ENCODE measurements at places on chromosomes 1 and 21. TPM values are rescaled to one million over a fixed set of nuclear protein-coding genes. Genes with fewer than 3 reads are reported as not detected.

- no peaks in the 10 kb centered on the region for H3K27me3 ChIP-seq
- DNase-seq = peak; percentile 75
- peak overlapping the region; percentile 7 for H3K4me3 ChIP-seq
- H3K4me1 ChIP-seq = peaks cover 98% of the 10 kb centered on the region
Observed at GRCh38 chr21:41367301-41367944, 5.6 kb downstream of the MX2 start.

- DNase-seq = no peak
- H3K27ac ChIP-seq = no peak overlapping the region
- H3K4me1 ChIP-seq = no peaks in the 10 kb centered on the region
Observed at GRCh38 chr1:96588416-96588995, 133.1 kb upstream of the PTBP2 start.

DNA sequence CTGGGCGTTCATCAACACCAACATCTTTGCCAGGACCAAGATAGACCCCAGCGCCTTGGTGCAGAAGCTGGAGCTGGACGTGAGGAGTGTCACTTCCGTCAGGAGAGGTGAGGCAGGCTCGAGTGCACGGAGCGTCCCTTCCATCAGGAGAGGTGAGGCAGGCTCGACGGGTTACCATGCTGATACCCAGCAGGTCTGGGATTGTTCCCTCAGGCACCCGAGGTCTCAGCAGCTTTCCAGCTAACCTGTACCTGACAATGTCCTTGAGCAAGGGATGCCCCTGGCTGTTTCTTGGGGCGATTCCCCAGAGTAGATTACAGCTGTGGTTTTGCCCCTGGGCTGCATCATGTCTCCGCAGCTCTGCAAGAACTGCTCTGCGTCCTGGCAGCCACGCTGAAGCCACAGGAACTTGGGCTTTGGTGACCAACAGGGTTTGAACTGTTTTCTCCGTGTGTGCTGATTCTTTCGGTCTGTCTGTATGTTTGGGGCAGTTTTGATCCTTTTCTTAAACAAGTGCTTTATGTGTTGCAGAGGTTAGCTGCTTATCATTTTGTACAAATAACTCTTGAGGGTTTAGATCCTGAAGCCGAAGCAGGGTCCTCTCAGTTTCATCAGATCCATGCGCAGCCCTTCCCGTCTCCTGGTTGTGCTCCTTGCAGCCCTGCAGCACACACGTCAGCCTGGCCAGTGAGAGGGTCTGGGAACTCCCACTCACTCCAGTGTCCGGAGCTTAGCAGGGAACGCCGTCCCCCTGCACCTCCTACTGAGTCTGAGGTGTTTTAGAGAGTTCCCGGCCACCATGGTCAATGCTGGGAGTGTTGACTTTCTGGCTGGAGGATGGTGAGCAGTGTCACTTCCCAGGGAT is 4.1 kb downstream of the SLX9 start:
- H3K27ac ChIP-seq = no peak overlapping the region
- H3K4me1 ChIP-seq = peaks cover 58% of the 10 kb centered on the region
- H3K36me3 ChIP-seq = peaks cover 64% of the 10 kb centered on the region
- peak; percentile 52 for DNase-seq

DNA sequence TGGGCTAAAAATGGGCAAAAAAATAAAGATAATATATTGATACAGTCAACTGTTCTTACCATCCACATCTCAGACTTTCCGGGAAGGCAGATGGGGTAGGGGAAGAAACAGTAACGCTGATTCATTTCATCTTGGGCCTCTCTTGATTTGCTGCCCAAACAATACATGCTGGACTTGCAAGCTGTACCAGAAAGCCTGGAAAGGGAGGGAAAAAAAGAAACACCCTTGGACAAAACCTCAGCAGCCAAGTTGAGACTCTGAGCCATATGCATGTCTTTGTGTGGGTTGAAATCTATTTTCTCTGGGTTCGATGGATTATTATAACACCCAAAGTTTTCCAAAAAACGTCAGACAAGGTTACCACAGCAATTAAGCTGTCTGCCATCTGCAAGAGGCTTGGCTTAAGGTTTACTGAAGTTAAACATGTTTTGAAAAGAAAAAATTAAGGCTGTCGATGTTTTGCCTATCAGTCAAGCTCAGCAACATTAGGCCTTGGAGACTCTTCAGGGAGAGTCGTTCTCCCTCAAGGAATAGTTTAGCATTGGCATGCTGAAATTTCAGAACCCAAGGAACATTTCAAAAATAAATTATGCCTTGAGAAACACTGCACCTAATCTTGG is 71.2 kb downstream of the PSMG1 start:
- H3K27me3 ChIP-seq = no peaks in the 10 kb centered on the region
- H3K4me1 ChIP-seq = peaks cover 4% of the 10 kb centered on the region
- H3K36me3 ChIP-seq = no peaks in the 10 kb centered on the region
- H3K4me3 ChIP-seq = no peak overlapping the region
- H3K27ac ChIP-seq = no peak overlapping the region
- no peak for DNase-seq

DNA sequence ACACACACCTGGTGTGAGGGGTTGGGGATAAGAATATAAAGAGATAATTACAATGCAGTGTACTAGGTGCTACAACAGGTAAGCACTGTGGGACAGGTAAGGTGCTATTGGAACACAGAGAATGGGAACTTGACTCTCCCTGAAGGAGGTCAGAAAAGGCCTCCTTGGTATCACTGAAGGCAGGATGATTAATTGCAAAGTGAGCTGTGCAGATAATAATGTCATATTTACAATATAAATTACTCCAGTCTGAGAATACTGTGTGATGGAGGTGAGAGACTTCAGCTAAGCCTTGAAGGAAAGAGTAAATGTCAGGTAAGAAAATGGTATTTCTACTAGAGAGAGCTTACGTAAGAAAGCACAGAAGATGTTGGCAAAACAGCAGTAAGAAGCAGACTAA is 91.6 kb downstream of the EPS15 start:
- H3K36me3 ChIP-seq = peaks cover 13% of the 10 kb centered on the region
- no peak overlapping the region for H3K27ac ChIP-seq
- no peak overlapping the region for H3K4me3 ChIP-seq
- no peak for DNase-seq
- no peaks in the 10 kb centered on the region for H3K27me3 ChIP-seq

CELA3A gene
- total RNA-seq = 1.7 TPM
